ENCODE measurements at places on chromosomes 6 and 20.
A peak's percentile ranks its signal among the peaks of the same experiment; 100 is the strongest.

GRCh38 chr20:38726804-38727606 is 2.7 kb downstream of the SLC32A1 start:
- peak; percentile 46 for DNase-seq

DNA sequence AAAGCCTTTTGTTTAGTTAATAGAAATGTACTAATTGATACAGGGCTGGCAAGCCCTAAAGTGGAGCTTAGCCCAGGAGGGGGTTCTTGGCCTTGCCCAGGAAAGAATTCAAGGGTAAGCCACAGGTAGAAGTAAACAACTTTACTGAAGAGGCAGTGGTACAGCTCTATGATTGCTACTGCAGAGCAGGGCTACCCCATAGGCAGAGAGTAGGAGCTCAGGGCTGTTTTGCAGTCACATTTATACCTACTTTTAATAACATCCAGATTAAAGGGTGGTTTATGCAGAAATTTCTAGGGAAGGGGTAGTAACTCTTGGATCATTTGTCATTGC is 680.4 kb upstream of the GJE1 start:
- no peak for DNase-seq

DNA sequence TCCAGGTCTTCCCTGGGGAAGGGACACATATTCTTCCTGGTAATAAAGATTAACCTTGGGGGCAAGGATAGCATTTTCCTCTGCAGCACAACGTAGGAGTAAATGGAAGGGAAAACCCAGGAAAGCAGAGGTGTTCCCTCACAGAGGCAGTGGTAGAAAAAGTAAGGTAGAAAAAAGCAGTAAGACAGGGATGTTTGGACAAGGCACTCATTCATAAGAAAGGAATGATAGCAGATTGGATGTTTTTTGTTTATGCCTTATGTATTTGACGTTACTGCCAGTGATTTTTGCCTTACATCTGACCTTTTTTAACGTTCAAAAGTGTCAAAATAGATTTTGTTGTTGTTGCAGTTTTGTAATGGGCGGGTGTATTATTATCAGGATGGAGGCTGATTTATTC is 395.0 kb downstream of the CDKAL1 start:
- no peak for DNase-seq

DNA sequence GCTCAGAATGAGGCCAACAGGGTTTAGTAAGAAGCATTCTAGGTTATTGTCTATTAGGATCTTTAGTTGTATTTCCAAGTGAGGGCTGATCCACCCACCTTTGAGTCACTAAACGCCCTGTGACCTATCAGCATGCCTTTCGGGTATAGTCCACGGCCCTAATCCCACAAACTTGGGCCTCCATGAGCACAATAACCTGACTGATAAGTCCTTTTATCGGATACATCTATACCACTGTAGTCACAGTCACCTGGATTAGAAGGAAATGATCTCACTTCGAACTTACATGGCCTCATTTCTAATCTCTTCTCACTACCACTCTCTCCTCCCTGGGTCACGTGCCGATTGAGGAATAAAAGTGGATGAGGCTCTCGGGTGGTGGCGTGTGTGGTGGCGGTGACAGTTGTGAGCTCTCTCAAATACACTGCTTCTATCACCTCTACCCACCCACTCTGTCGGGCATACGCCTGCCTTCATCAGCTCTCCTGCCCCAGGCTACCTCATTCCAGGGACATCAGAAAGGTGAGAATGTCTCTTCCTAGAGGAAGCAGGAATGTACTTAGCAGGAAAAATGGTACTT is 65.2 kb downstream of the TRAM2 start:
- DNase-seq, result peak; percentile 75

DNA sequence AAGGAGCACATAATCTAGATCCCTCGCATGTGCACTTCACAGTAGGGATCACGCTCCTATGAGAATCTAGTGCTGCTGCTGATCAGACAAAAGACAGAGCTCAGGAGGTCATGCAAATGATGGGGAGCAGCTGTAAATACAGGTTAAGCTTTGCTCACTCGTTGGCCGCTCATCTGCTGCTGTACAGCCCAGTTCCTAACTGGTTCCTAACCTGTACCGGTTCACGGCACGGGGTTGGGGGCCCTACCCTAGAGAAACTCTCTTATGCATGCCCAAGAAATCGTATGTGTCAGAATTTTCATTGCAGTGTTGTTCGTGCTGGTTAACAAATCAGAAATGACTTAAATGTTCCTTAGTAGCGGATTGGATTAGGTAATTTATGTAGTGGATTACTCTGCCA is 116.1 kb downstream of the CDH26 start:
- DNase-seq, result no peak

- DNase-seq, result peak; percentile 92
Observed at GRCh38 chr20:6566821-6567220, 200.7 kb upstream of the BMP2 start.

DNA sequence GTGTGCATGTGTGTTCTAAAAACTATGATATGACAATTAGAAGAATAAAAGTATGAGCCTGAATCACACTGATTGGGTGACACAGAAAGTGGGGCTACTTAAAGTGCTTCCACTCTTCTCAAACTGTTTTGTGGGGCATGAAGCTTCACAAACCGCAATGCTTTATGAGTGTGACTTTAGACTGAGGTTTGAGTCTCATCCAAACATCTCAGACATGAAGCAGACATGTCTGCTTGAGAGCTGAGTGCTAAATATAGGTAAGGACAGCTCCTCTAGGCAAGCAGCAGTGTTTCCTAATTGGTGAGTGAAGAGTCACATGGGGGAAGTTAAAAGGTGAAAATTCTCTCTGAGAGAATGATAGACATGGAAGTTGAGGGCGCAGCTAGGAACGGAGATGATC is 726.9 kb upstream of the CITED2 start:
- peak; percentile 32 for DNase-seq

DNA sequence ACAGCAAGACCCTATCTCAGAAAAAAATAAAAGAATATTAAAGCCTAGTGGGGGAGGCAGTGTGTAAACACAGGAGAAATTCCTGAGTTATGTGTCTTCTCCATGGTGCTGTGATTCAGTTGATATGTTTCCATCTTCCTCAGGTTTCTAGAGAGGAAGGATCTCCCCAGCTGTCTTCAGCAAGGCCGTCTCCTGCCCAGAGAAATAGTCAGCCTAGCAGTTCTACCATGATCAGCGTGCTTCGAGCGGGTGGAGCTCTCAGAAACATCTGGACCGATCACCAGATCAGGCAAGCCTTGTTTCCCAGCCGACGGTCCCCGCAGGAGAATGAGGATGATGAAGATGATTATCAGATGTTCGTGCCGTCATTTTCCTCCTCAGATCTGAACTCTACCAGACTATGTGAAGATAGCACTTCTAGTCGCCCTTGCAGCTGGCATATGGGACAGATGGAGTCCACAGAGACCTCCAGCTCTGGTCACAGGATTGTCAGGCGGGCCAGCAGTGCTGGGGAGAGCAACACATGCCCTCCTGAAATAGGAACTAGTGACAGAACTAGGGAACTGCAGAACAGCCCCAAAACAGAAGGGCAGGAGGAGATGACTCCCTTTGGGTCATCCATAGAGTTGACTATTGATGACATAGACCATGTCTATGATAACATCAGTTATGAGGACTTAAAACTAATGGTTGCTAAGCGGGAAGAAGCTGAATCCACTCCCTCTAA is 34.9 kb upstream of the MTHFD1L start:
- peak; percentile 80 for DNase-seq
